ENCODE measurements at places on chromosomes 2 and 18. TPM values are rescaled to one million over a fixed set of nuclear protein-coding genes. Genes with fewer than 3 reads are reported as not detected.

GRCh38 chr18:79453816-79454735 is 58.3 kb downstream of the NFATC1 start:
- peak; percentile 54 for DNase-seq

- no peak for DNase-seq
These were observed 16.8 kb upstream of the NEUROD1 start for GRCh38 chr2:181697126-181697525.

GRCh38 chr18:13916559-13916958 is 1.2 kb upstream of the MC2R start:
- DNase-seq, result no peak

- DNase-seq, result no peak
These were observed 202.6 kb downstream of the LDLRAD4 start for GRCh38 chr18:13420969-13421686.

Gene HOXD13
- polyA plus RNA-seq, result 0.10 TPM

Gene VSNL1
- polyA plus RNA-seq, result 2.6 TPM
